Hair follicle dermal papilla cell (primary cell): ENCODE measurements at places on chromosomes 13 and 19. TPM values are rescaled to one million over a fixed set of nuclear protein-coding genes. Genes with fewer than 3 reads are reported as not detected.

The SHANK1 gene
- 10.4 and 14.0 TPM in 2 replicates for total RNA-seq

The COL4A2 gene
- total RNA-seq, result 63.6 and 72.4 TPM in 2 replicates

The KASH5 gene
- not detected in 2 replicates for total RNA-seq

The GIPR gene
- 0.49 TPM in 1 of 2 replicates, not detected in the other for total RNA-seq

The NECTIN2 gene
- 53.2 and 53.7 TPM in 2 replicates for total RNA-seq

The FFAR1 gene
- total RNA-seq, result not detected in 2 replicates

The CKM gene
- total RNA-seq, result not detected in 2 replicates

The SLC25A23 gene
- 71.8 and 74.3 TPM in 2 replicates for total RNA-seq

The TCF3 gene
- 69.8 and 102 TPM in 2 replicates for total RNA-seq

The PGLYRP2 gene
- total RNA-seq, result not detected in 2 replicates

The SPACA4 gene
- not detected in 2 replicates for total RNA-seq

The HSD17B14 gene
- 12.2 and 14.6 TPM in 2 replicates for total RNA-seq

The SSC5D gene
- total RNA-seq, result 48.0 and 60.0 TPM in 2 replicates

The KIR2DL3 gene
- total RNA-seq, result not detected in 2 replicates

The HPN gene
- not detected in 2 replicates for total RNA-seq

The CKAP2 gene
- total RNA-seq, result 8.5 and 9.7 TPM in 2 replicates

The ONECUT3 gene
- not detected in 2 replicates for total RNA-seq

The KLK13 gene
- not detected in 2 replicates for total RNA-seq

The CABP5 gene
- total RNA-seq, result not detected in 2 replicates

The LATS2 gene
- 43.8 and 53.4 TPM in 2 replicates for total RNA-seq

The ZNF792 gene
- total RNA-seq, result 3.4 and 5.2 TPM in 2 replicates

The FUT2 gene
- under 0.01 TPM in 1 of 2 replicates, not detected in the other for total RNA-seq

The ADAT3 gene
- total RNA-seq, result 5.0 and 5.8 TPM in 2 replicates

The HAUS5 gene
- 4.1 and 5.4 TPM in 2 replicates for total RNA-seq

The RPL18 gene
- total RNA-seq, result 1,307 and 1,432 TPM in 2 replicates

The CASP14 gene
- total RNA-seq, result 0.12 TPM in 1 of 2 replicates, not detected in the other

The SYCN gene
- total RNA-seq, result not detected in 2 replicates

The SLC25A41 gene
- 0.12 and 0.16 TPM in 2 replicates for total RNA-seq

The KBTBD6 gene
- total RNA-seq, result 13.0 and 14.9 TPM in 2 replicates

The URAD gene
- not detected in 2 replicates for total RNA-seq

The SOX1 gene
- not detected in 2 replicates for total RNA-seq

The PGLYRP1 gene
- not detected in 2 replicates for total RNA-seq
